ENCODE measurements at places on chromosomes 4 and X.

GRCh38 chr4:26590639-26591038 is 6.8 kb downstream of the TBC1D19 start:
- no peak for DNase-seq

GRCh38 chr4:111666826-111667360 is 478.4 kb upstream of the FAM241A start:
- no peak for DNase-seq

DNA sequence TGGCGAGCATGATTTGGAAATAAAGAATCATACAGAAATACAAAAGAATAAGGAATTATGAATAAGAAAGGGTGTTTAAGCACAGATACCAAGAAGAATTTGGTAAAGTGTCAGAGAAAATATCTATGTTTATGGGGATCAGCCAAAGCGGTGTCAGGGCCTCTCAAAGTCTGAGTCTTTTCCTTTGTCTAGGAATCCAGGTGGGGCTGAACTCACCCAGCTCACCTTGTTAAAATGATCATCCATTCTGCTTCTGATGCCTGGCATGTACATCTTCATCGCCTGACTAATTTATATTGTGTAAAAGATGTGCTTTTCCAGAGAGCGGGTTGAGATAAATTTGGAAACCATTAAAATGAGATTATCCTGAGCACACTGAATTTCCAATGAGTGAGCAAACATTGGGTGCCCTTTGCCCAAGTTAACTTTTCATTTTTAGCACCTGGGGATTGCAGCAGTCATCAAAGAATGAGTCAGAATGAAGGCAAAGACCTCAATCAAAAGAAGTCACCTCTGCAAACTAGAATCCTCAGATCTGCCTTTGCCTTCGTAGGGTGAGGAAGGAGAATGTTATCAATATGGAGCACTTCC is 141.9 kb upstream of the ANXA3 start:
- DNase-seq = no peak

GRCh38 chr4:125650557-125650956 is 335.8 kb downstream of the FAT4 start:
- no peak for DNase-seq

DNA sequence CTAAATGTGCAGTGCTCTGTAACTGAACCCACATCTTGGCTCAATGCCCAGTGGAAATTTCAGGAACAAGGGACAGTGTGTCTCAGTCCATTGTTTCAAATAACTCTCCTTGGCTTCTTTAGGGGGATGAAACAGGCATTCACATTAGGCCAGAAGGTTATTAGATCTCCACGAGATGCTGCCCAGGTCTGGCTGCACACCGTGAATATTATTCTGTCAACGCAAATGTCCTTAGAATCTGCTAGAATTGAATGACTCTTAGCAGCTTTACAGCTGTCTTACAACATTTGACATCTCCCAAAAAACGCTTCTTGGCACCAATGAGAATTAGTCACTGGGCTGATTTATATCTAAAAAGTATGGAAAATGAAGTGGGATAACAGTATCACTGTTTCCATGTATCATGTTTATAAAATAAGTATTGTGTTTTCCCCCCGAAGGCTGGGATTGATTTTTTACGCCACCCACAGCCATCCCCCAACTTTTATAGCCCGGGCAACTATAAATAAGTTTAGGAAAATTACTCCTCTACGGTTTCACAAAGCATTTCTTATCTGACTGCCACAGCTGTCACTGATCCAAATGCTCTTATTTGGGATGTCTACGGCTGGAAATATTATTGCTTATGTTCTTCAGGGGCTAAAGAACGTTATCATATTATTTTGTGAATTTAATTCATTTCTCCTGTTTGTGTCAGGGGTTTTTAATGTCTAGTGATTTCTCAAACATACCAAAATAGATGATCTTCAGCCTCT is 559.7 kb upstream of the FAT1 start:
- no peak for DNase-seq

DNA sequence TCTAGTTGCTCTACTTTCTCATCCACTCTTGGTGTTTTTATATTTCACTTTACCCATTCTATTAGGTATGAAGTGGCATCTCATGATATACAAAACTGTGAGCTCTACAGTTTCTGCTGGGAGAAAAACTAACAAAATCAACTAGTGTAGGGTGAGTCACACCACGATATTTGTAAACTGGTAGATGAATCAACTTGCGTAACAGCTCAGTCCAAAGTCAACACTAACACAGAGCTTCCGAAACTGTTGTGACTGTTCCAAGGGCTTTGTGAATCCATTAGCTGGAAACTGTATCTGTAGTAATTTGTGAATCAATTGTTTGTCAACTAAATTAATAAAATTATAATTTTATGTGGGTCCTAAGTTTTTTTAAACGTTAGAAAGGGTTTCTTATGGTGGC is 119.8 kb upstream of the TSPAN5 start:
- DNase-seq = no peak

DNA sequence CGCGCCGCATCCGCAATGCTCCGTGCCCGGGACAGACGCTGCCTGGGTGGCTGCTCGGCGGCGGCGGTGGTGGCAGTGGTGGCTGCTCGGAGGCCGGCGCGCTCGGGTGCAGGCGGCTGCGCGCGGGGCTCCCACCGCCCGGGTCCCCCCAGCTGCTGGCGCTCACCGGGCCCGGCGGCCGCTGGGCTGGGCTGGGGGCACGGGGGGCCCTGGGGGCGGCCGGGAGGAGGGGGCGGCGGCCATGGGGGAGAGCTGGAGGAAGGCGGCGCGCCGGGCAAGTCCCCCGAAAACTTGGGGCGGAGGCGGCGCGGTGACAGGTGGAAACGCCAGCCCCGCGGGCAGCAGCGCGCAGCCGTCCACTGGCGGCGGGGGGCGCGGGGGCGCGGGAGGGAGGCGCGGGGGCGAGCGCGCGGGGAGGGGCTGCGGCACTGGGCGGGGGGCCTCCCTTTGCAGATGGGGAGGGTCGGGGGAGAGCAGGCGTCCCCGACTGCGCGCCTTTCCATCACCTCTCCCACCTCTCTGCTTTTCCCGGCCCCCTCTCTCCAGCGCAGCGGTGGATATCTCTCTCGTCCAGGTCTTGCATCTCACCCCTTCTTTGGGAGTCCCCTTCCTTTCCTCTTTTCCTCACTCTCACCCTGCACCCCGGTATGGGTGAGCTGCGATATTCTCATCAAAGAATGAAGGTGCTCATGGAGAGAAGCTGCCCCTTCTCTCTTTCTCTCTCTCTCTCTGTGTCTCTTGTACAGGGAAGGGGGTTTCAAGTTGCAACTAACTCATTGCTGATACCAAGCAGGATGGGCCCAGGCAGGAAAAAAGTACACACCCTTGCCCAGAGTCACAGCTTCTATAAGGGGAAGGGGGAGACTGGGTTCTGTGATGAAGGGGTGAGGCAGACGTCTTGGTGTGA is 83.7 kb upstream of the DHRSX start:
- DNase-seq = no peak

- no peak for DNase-seq
Measured at GRCh38 chr4:143076723-143077122, 108.0 kb upstream of the USP38 start.

DNA sequence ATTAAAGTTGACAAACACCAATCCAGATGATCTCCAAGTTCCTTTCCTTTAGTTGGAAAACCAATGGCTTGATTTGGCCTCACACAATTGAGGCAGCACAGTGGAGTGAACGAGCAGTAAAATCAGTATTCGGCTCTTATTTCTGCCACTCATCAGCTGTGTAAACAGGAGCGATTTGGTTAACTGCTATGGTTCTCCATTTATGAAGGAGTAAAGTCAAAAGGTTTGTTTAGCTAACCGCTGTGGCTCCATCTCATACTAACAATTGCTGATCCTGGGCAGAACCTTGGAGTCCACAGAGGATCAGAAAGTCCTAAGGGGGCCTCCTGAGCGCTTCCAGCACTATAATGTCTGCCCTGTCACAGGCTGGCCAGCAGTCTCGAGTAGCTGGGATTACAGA is 54.5 kb upstream of the EXOC1L start:
- no peak for DNase-seq

- no peak for DNase-seq
Measured at GRCh38 chr4:53908661-53909078, 155.7 kb downstream of the CHIC2 start.
